Ovary (tissue), 10 donors: ENCODE measurements at places on chromosomes 1 and 21. TPM values are rescaled to one million over a fixed set of nuclear protein-coding genes. Genes with fewer than 3 reads are reported as not detected.

DNA sequence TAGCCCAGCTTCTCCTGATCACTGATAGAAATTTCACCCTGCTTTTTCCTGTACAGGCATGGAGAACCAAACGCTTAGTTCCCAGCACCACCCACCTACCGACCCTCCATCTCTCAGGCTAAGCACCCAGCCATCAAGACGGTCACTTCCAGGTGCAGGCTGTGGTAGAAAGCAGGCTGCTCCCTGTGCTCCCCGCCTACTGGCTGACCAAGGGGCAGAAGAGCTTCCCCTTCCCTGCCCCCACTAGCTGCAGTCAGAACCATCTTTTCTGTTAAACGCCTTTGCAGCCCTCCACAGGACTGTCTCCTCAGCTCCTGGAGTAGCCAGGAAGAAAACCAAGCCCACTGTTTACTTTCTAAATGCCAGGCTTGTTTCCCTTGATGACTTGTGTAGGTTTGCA lies 23.0 kb downstream of the SPATA46 start:
- H3K36me3 ChIP-seq: no peaks in the 10 kb centered on the region
- DNase-seq: no peak
- no peak overlapping the region for H3K27ac ChIP-seq
- no peaks in the 10 kb centered on the region for H3K27me3 ChIP-seq
- H3K4me1 ChIP-seq: no peaks in the 10 kb centered on the region
- no peak overlapping the region for H3K4me3 ChIP-seq

DNA sequence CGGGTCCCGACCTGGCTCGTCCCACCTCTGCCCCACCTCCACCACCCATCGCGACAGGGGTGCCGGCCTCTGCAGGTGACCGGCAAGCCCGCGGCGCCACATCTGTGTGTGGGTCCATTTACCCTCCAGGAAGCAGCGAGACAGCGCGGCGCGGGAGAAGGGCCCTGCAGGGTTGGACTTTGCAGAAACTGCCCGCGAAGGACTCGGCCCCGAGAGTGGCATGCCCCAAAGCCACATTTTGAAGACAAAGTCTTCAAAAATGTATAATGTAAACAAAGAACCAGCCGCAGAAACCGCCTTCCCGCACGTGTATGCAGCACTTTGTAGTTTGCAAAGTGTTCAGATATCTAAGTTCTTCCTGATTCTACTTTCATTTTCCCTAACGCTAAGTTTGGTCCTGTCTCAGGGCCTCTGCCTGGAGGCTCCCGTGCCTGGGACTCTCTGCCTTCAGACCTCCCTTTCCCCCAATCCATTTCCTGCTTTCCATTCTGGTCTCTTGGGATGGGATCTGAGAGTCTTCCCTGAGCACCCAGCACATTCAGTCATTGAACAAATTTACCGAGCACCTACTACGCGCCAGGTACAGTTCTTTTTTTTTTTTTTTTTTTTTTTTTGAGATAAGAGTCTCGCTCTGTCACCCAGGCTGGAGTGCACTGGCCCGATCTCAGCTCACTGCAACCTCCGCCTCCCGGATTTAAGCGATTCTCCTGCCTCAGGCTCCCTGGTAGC lies 524 bp upstream of the TMCO4 start:
- peak overlapping the region; percentile 69 for H3K27ac ChIP-seq
- H3K4me1 ChIP-seq: peaks cover 2% of the 10 kb centered on the region
- H3K36me3 ChIP-seq: no peaks in the 10 kb centered on the region
- no peaks in the 10 kb centered on the region for H3K27me3 ChIP-seq
- peak overlapping the region; percentile 72 for H3K4me3 ChIP-seq

- H3K4me1 ChIP-seq: peaks cover 3% of the 10 kb centered on the region
- H3K27me3 ChIP-seq: no peaks in the 10 kb centered on the region
- no peaks in the 10 kb centered on the region for H3K36me3 ChIP-seq
- H3K27ac ChIP-seq: no peak overlapping the region
- no peak for DNase-seq
These were observed 20.0 kb upstream of the RNF19B start for GRCh38 chr1:32984455-32985171.

GRCh38 chr1:245051349-245052221 lies 103.2 kb upstream of the KIF26B start:
- no peak overlapping the region for H3K27ac ChIP-seq
- DNase-seq: peak; percentile 39
- no peaks in the 10 kb centered on the region for H3K36me3 ChIP-seq
- no peaks in the 10 kb centered on the region for H3K27me3 ChIP-seq
- no peak overlapping the region for H3K4me3 ChIP-seq

The ZBTB48 gene
- 36.9 TPM for total RNA-seq

DNA sequence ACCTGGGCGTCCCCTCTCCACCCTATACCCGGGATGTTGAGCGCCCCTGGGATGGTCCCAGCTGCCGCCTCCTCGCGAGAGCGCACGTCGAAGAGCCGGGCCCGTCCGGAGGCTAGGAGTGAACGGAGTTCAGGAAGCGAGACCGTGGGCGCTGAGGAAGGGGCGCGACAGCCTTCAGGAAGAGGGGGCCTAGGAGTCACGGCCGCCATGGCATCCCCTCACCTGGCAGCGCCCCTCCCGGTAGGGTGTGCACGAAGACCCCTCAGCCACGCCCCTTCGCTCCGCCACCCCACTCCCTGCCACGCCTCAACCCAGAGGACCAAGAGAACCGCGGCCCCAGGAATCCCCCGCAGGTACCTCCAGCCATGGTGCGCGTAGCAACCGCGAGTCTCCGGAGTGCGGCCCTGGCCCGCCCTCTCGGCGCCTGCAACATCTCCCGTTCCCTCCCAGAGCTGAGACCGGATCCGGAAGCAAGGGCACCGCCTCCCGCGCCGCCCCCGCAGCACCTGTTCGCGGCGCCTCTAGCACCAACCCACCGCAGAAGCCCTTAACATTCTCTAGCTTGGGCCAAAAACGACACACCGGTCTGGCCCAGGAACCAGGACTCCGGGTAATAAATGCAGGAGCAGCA lies at the start of gene TSTD1:
TSTD1 (minus strand) TSS at position 442 of the 631 bp plus-strand sequence; CDS start at position 367, 75 bp downstream.
- peak within 1 kb of the TSS; percentile 58 for H3K4me3 ChIP-seq
- no peaks in the 10 kb centered on the region for H3K27me3 ChIP-seq
- no peak within 1 kb of the TSS for H3K27ac ChIP-seq
- DNase-seq: peak; percentile 78

The SLC30A1 gene
- total RNA-seq: 21.3 TPM

- H3K27me3 ChIP-seq: no peaks in the 10 kb centered on the region
- no peaks in the 10 kb centered on the region for H3K36me3 ChIP-seq
- no peak overlapping the region for H3K27ac ChIP-seq
- peaks cover 6% of the 10 kb centered on the region for H3K4me1 ChIP-seq
- no peak overlapping the region for H3K4me3 ChIP-seq
These were observed 15.9 kb upstream of the LRRC8C start for GRCh38 chr1:89616844-89617627.

The PAX7 gene
- not detected for total RNA-seq

The ALG14 gene
- total RNA-seq: 8.6 TPM

The KCNK1 gene
- total RNA-seq: 3.4 TPM

The TSACC gene
- total RNA-seq: not detected

The LCE3E gene
- not detected for total RNA-seq

- H3K36me3 ChIP-seq: no peaks in the 10 kb centered on the region
- H3K27ac ChIP-seq: no peak overlapping the region
- no peak overlapping the region for H3K4me3 ChIP-seq
- H3K4me1 ChIP-seq: peaks cover 27% of the 10 kb centered on the region
These were observed 59.2 kb downstream of the PBX1 start for GRCh38 chr1:164618202-164618564.

DNA sequence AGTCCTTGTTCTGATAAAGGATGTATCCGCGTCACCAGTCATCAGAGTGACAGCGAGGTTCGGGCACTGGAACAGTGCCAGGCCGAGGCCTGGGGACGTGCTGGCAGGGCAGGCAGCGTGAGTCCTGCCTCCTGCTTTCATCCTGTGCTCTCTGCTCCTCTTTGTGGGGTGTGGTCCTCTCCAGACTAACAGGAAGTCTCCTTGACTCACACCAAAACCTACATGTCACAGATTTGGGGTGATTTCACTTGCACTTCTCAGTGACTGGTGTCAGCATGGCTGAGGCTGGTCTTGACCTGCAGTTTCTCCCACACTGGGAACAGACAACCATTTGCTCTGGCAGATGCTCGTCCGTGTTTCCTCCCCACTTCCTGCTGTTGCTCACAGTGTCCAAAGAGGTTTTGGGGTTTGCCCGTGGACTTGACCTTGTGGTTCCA lies 8.8 kb upstream of the NLRP3 start:
- H3K27me3 ChIP-seq: no peaks in the 10 kb centered on the region
- no peak overlapping the region for H3K27ac ChIP-seq
- no peaks in the 10 kb centered on the region for H3K4me1 ChIP-seq
- no peaks in the 10 kb centered on the region for H3K36me3 ChIP-seq
- no peak for DNase-seq

GRCh38 chr1:117371441-117372151 lies 4.3 kb downstream of the MAN1A2 start:
- peaks cover 3% of the 10 kb centered on the region for H3K4me1 ChIP-seq
- no peaks in the 10 kb centered on the region for H3K36me3 ChIP-seq
- no peak for DNase-seq
- H3K27me3 ChIP-seq: no peaks in the 10 kb centered on the region

DNA sequence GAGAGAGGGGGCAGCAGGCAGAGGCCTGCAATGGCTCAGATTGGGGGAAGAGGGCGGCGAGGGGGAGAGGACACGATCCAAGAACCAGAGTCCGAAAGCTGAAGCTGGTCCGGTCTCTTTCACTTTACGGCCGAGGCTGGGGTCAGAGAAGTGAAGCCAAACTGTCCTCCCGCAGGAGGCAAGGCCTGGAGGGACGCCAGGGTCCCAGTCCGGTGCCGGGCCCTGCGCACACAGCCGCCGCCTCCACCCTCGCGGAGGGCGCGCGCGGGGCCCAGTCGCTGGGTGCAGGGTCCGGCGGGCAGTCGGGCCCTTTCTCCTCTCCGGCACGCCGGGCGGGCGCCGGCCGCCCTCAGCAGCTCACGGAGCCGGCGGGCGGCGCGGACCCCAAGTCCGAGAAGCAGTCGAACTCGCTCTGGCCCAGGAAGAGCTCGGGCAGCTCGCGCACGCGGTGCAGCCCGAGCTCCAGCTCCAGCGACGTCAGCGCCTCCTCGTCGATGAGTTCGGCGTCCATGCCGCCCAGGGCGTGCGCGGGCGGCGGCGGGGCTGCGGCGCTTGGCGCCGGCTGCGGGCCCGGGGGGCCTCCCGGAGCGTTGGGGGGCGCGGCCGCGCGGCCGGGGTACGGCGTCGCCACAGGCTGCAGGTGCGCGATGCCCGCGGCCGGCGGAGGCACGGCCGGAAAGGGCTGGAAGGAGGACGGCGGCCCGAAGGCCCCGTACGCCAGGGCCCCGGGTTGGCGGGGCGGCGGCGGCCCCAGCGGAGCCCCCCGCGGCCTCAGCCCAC lies 749 bp downstream of the CITED4 start:
- peaks cover 7% of the 10 kb centered on the region for H3K4me1 ChIP-seq
- no peaks in the 10 kb centered on the region for H3K36me3 ChIP-seq

DNA sequence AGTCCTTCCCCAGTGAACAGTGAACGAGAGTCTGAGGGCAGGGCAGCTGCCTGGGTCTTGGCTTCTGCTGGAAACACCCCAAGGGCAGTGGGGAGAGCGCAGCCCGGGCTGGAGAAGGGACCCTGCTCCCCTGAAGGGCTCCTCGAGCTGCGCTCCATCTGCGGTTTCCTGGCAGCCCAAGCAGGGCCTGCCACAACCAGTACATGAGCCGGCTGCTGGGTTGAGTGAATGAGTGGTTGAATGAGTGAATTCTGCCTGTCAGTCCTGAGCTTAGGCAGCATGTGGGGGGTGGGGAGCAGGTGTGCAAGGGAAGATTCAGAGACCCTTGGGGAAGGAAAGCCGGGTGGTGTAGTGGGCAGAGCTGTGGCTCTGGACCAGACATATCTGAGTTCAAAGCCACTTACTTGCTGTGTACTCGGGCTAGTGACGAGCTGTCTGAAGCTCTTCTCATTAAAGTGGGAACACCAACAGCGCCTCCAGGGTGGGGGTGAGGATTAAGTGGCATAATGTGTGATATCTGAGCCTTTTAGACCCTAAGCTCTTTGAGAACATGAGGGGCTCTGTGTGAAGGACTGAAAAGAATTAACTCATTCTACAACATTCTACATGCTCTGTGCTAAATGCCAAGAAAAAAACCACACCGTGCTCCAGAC lies 3.7 kb downstream of the OPRD1 start:
- no peaks in the 10 kb centered on the region for H3K27me3 ChIP-seq
- H3K27ac ChIP-seq: no peak overlapping the region
- no peak overlapping the region for H3K4me3 ChIP-seq

The PGLYRP4 gene
- total RNA-seq: not detected

GRCh38 chr1:110477967-110478640 lies 27.2 kb downstream of the PROK1 start:
- H3K4me3 ChIP-seq: no peak overlapping the region
- no peaks in the 10 kb centered on the region for H3K4me1 ChIP-seq
- no peaks in the 10 kb centered on the region for H3K27me3 ChIP-seq
- H3K27ac ChIP-seq: no peak overlapping the region
- no peak for DNase-seq
